Stimulated activated CD4-positive, alpha-beta T cell treated with anti-CD3 and anti-CD28 coated beads, Interleukin-4, amount 100 ng/mL, for 48 hours (primary cell): ENCODE measurements at places on chromosomes 4 and X.

DNA sequence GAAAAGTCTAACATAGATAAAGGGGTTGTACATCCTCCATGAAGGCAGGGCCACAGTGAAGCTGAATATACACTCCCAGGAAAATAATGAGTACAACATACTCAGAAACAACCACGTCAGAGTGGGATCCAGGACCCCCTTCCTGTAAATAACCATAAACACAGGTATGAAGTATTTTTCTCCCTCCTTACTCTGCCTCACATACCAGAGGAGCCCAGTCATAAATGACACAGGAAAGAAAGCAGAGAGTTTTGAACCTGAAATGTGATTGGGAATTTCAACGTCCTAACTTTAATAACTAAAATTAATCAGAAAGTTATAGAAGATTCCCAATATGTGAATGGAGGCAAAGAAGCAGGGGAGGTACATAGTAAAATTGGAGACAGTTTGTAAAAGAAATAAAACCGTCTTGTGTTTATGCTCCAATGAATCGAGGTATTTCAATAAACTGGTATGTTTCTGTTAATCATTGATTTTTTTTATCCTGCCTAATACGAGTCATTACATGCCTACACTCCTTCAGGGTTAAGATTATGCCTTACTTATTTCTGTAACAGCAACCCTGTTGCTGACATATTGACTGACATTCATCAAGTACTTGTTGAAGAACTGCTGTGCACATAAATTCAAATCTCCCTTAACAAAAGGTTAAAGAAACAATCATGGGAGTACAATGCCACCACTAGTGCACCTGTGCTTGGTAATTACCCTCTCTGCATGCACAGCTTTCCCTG, 431.3 kb downstream of the KCNIP4 start:
- no peak for DNase-seq

GRCh38 chr4:1154523-1155182, 17.7 kb downstream of the SPON2 start:
- no peak for DNase-seq

DNA sequence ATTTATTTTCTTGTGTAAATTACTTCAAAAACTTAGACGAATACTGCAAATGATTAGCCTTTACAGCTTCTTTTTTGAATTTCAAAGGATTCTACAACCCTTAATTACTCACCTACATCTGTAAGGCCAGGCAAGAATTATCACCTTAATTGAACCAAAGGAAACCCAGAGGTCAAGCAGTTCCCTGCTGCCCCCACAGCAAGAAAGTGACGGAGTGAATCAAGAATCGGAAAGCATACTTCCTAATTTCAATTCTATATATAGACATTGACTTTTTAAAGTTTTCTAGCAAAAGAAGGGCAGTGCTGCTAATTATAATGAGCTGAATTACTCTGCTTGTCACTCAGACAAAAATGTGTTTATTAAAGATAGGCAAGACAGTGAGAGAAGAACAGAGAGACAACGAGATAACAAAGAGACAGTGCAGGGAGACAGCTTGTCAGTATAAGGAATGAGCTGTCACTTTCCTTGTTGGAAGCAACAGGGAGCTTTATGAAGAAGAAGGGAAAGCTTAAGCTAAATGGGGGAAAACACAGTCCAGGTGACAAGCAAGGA, 47.5 kb upstream of the SPANXN4 start:
- no peak for DNase-seq

GRCh38 chr4:183738961-183739360, 79.9 kb downstream of the TRAPPC11 start:
- no peak for DNase-seq

DNA sequence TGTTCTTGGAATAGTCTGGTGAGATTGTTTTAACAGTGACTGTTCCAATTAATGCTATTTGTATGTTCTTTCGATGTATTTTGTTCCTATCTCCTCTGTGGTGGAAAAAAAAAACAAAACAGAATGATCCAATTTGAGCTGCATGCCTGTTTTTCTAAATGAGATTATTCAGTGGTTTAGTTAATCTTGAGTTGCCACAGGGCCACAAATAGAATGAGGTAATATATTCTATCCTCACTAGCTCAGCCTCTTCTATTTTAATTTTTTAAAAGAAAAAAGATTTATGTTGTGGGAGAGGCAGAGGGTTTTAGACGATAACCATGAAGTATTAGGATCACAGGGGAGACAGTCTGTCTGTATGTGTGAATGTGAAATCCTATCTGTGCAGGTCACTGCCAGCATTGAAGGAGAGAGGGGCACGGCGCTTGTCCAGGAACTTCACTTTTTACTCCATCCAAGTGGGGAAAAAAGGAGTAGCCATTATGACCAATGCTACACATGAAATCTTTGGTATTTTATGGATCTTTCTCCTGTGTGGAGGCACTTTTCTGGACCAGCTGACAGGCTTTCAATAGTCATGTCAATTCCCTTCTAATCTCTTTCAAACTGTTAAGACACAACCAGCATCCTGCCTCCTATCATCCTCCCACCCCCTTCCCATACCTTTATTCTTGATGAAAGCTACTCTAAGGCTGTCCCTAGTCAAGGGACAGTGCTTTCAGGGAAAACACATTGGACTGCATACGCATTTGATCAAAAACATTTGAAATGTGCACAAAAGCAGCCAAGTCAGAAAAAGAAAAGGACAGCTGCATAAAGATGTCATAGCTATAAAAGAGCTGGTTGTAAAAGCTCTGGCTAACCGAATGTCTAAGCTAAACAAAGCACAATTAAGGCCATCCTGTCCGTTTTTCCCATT, 1063.8 kb upstream of the INTU start:
- DNase-seq, result no peak

DNA sequence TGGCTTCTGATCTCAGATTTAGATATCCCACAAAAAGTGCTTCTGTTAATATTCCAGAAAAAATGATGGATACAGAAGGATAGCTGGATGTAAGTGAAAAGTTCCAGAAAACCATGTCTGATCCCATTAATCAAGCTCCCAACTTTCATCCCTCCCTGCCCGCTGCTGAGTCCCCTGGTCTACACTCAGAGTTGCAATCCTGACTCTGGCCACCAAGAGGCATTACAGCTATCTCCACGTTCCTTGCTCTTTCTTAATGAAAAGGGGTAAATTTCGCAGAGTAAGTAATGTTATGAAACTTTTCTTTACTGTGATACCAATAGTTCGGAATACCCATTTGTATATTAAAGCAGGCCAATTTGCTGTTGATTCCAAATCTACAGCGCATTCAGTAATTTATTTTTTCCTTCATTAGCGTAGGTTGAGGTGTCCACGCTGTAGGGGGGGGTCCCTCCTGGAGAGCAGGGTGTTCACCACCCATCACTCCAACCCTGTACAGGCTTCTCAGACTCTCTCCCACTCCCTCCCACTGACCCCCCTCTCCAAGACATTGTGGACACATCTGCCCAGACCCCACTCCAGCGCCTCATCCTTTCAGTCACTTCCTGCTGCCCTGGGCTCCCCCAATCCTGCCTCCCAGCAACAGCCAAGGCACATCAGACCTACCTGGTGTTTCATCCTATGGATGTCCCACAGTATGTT, 55.1 kb downstream of the RAB40A start:
- DNase-seq, result peak; percentile 2

DNA sequence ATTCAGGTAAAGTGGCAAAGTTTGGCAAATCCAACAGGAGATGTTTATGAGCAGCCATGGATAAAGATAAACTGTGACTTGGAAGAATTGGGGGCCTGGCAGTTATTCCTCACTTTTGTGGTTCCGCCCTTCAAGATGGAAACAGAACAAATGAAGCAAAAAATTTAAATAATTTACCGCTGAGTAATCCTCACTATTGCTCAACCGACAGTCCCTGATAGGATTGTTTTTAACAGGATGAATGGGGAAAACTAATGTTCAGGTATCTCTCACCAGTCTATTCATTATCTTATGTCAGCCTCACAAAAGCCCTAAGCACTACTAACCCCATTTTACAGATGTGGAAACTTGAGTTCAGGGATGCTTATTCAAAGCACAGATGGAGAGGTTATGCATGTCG, 90.8 kb downstream of the FNIP2 start:
- no peak for DNase-seq

DNA sequence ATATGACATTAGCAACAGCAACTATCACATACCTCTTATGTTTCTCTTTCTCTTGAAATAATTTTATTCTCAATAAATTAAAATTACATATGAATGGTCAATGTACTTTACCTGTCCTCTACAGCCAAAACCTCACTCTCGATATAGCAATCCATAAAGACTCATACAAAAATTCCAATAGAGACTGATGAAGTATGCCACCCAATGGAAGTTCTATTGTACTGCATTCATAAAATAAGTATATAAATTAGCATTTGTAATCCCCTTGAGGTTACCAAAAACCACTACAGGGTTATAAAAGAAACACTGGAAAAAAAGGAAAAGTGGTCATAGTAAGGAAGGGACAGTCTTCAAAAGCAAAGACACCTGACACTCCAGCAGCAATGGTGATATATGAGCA, 32.8 kb downstream of the CLDN2 start:
- no peak for DNase-seq

GRCh38 chrX:108704839-108705238, 31.5 kb downstream of the IRS4 start:
- DNase-seq, result no peak

DNA sequence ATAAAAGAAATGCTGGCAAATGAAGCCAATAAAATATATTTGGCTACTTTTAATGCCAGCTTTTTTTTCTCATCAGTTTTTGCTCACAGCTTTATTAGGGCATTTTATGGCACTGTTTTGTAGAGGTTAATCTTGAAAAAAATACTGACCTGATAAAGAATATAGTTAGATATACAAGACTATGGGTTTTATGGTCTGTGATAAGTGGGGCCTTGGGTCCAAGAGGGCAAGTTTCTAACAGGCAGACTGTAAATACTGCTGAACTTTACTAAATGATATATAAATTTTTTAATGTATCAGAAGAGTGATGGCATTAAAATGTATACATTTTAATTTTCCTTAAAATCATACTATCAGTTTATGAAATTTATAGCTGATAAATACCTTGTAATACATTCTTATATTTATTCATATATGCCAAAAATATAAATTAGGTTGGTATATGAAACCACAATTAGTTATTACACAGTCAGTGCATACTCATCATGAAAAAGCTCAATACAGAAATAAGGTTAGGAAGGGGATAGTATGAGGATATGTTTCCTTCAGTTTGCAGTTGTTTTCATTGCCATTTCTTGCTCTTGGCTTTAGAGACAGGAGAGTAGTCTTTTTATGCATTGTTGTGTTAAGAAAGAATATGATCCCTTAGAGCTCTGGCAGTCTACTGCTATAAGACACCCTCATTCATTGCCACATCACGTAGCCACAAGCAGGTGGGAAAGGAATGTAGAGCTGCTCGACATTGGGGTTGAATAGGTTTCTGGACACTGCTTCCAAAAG, 146.6 kb downstream of the TLL1 start:
- no peak for DNase-seq

DNA sequence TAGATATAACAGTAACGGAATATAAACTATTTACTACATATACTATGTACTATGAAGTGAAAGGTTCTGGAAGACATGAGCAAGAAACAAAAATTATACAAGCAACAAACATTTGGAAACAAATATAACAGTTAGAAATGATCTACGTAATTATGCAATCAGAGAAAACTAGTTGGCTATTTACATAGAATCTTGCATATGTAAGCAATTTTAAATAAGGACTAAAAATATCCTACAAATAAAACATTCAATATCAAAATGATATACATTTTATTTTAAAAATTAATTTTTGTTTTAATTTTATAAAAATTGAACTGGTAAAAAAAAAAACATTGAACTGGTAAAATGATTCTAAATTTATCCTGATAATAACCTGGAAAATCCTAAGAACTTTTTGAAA, 642.5 kb upstream of the PCDH10 start:
- no peak for DNase-seq

- DNase-seq, result no peak
Observed at GRCh38 chr4:63556332-63556731, 852.9 kb downstream of the TECRL start.

DNA sequence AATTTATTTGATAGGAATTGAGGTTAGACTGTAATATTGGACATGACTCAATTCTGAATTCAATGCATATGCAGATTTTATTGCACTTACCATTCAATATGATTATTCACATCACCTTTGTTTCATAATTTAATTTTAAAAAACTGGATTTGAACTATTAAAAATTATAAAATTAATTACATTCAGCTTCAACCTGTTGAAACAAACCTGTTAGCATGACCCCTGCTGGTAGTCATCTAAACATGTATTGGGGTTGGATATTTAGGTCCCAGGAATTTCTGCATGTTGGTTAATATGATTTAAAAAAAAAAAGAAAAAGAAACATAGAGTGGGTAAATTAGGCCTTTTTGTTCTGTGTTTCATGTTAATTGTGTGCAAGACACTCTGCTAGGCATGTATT, 85.9 kb downstream of the ARSJ start:
- no peak for DNase-seq

GRCh38 chr4:54764476-54764875, 106.7 kb downstream of the KIT start:
- DNase-seq, result no peak

DNA sequence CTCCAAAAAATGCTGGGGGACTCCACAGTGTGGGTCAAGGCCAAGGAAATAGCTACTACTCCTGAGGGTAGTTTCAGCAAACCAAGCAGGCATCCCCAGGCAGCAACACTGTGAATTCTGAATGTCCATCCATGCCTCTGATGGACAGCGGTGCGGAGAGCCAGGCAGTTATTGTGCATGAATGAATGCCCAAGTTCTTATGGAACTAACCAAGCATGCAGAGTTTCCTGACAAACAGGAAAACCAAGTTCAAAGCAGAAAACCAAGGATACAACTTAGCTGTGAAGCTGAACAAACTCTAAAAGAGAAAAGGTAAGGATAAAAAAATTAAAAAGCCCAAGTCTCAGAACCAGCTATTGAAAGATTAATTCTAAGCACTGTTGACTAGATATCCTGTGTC, 642.6 kb upstream of the HS3ST1 start:
- no peak for DNase-seq

- no peak for DNase-seq
Observed at GRCh38 chr4:24476282-24476681, 108.1 kb downstream of the DHX15 start.

DNA sequence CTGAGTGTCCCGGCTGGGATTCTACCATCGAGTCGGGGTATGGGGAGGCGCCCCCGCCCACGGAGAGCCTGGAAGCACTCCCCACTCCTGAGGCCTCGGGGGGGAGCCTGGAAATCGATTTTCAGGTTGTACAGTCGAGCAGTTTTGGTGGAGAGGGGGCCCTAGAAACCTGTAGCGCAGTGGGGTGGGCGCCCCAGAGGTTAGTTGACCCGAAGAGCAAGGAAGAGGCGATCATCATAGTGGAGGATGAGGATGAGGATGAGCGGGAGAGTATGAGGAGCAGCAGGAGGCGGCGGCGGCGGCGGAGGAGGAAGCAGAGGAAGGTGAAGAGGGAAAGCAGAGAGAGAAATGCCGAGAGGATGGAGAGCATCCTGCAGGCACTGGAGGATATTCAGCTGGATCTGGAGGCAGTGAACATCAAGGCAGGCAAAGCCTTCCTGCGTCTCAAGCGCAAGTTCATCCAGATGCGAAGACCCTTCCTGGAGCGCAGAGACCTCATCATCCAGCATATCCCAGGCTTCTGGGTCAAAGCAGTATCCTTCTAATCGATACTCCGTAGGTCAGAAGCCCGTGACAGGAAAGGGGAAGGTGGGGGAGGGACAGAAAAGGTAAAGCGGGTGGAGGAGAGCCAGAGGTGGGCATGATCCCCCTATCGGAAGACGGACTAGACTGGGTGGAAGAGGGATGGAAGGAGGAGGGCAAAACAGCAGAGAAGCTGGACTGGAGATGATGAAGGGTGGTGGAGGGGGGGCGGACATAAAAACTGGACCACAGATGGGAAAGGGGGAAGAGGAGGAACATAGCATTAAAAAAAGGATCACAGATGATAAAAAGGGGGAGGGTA, 828 bp downstream of the TSPYL2 start:
- no peak for DNase-seq
